ENCODE measurements at places on chromosomes 7 and 10. TPM values are rescaled to one million over a fixed set of nuclear protein-coding genes. Genes with fewer than 3 reads are reported as not detected.

DNA sequence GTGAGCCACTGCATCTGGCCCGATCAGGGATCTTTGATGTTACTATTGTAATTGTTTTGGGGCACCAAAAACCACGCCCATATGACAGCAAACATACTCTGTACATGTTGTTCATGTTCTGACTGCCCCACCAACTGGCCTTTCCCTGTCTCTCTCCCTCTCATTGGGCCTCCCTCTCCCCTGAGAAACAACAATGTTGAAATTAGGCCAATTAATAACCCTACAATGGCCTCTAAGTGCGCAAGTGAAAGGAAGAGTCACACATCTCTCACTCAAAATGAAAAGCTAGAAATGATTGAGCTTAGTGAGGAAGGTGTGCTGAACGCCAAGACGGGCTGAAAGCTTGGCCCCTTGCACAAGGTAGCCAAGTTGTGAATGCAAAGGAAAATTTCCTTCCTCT lies 50.3 kb upstream of the SDK1 start:
- no peaks in the 10 kb centered on the region for H3K27me3 ChIP-seq
- no peaks in the 10 kb centered on the region for H3K4me1 ChIP-seq
- H3K27ac ChIP-seq = no peak overlapping the region
- no peak for DNase-seq
- H3K36me3 ChIP-seq = no peaks in the 10 kb centered on the region

DNA sequence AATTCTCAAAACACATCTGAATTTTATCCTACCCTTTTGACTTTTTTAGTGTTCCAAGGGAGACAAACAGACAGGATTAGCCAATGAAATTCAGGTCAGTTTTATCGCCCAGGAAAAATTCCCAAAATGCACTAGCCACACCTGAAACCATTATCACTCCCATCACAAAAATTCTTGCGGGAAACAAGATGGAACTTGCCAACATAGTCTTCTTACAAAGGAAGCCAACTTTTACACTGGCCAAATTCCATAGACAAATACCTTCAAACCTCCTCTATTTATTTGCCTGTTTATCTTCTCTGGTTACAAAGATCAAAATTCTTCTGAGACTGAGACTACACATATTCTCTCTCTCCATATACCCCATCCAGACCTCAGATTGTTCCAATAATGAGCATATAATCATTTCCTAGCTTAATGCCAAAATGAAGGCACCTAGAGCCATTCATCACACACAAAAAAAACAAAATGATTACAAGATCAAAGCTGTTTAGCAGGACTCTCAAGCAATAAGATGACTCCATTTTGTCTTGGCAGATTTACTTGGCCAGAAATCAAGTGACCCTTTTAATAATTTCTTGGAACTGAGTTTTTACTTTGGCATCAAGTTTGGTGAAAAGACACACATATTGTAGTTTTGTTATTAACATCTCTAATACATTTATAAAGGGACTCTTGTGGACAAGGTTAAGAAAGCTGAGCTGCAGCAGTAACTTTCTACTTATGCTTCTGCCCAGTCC lies 30.2 kb downstream of the MET start:
- H3K4me3 ChIP-seq = no peak overlapping the region
- H3K27me3 ChIP-seq = no peaks in the 10 kb centered on the region

DNA sequence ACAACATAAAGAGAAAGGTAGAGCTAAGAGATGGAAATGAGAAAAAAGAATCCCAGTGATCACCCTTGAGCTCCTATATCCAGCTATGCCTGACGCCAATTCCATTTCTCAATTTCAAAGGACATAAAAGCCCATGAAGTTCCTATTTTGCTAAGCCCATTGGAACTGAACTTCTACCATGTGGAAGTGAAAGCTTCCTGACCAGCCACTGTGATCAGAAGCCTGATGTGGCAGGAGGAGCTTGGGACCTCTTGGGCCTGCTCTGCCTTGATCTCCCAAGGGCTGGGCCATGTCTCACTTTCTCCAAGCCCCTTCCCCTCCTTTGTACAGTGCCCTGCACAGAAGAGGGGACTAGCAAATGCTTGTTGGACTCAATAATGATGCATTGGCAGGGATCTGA lies 52.7 kb downstream of the PRLHR start:
- H3K4me1 ChIP-seq = no peaks in the 10 kb centered on the region
- H3K27me3 ChIP-seq = peaks cover 28% of the 10 kb centered on the region
- H3K4me3 ChIP-seq = no peak overlapping the region
- no peaks in the 10 kb centered on the region for H3K36me3 ChIP-seq
- DNase-seq = no peak

GRCh38 chr10:8661886-8662285 lies 607.4 kb downstream of the GATA3 start:
- H3K27me3 ChIP-seq = no peaks in the 10 kb centered on the region
- no peaks in the 10 kb centered on the region for H3K4me1 ChIP-seq
- no peak overlapping the region for H3K4me3 ChIP-seq
- H3K36me3 ChIP-seq = no peaks in the 10 kb centered on the region
- H3K27ac ChIP-seq = no peak overlapping the region

- no peak overlapping the region for H3K4me3 ChIP-seq
- no peak for DNase-seq
- H3K4me1 ChIP-seq = no peaks in the 10 kb centered on the region
- H3K27me3 ChIP-seq = no peaks in the 10 kb centered on the region
- no peak overlapping the region for H3K27ac ChIP-seq
Observed at GRCh38 chr7:40701836-40702551, 567.2 kb downstream of the SUGCT start.

GRCh38 chr7:21067216-21067615 lies 280.5 kb upstream of the SP8 start:
- H3K4me3 ChIP-seq = no peak overlapping the region
- DNase-seq = no peak
- no peaks in the 10 kb centered on the region for H3K36me3 ChIP-seq

DNA sequence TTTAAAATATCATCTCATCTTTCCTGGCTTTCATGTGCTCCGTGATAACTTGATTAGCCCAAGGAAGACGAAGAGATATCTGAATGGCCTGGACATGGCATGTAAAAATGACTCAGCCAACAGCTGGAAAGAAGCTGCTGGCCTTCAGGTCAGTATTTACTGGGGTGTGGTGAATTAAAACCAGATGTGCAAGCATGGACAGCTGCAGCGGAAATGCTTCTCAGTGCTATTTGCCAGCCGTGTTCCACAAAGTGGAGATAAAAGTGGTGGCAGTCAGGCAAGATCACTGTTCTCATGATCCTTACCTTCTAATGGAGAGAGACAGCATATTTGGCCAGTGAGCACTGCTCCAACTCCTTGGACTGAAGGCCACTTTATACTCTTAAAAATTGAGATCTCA lies 203.1 kb upstream of the VSTM2A start:
- no peaks in the 10 kb centered on the region for H3K4me1 ChIP-seq
- H3K36me3 ChIP-seq = no peaks in the 10 kb centered on the region
- H3K27ac ChIP-seq = no peak overlapping the region
- H3K27me3 ChIP-seq = no peaks in the 10 kb centered on the region
- no peak overlapping the region for H3K4me3 ChIP-seq

DNA sequence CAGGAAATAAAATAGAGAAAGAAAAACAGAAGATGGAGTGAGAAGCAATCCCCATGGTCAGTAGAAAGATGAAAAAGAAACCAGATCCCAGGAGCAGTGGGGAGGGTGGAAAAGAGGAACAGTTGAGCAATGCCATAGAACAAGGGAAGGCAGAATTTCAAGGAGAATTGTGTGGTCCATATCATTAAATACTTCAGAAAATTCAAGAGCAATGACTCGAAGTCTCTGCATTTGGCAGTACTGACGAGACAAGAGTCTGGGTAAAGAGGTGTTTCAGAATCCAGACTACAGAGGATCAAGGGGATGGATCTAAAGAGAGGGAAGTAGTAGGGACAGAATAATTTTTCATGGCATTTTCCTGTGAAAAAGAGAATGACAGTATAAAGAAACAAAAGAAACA lies 512.6 kb downstream of the PHTF2 start:
- H3K36me3 ChIP-seq = no peaks in the 10 kb centered on the region
- H3K27me3 ChIP-seq = no peaks in the 10 kb centered on the region
- DNase-seq = no peak
- H3K27ac ChIP-seq = no peak overlapping the region
- no peak overlapping the region for H3K4me3 ChIP-seq

DNA sequence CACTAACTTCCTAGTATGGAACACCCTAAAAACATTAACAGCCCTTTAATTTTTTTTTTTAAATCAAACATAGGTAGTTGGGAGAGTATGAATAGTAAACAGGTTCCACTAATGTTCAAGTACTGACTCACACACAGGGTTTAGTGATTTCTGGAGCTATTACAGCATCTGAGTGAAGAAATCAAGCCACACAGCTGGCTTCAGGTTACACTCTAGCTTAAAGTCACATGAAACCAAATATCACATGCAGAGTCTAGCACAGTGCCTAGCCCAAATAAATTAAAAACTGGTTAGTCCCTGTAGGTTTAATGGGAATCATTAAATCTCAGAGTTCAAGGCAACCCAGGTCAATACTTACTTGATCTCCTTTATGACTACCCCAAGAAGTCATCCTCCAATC lies 11.6 kb downstream of the PANK1 start:
- DNase-seq = no peak
- no peak overlapping the region for H3K27ac ChIP-seq
- H3K36me3 ChIP-seq = no peaks in the 10 kb centered on the region
- H3K4me3 ChIP-seq = no peak overlapping the region
- H3K27me3 ChIP-seq = no peaks in the 10 kb centered on the region

DNA sequence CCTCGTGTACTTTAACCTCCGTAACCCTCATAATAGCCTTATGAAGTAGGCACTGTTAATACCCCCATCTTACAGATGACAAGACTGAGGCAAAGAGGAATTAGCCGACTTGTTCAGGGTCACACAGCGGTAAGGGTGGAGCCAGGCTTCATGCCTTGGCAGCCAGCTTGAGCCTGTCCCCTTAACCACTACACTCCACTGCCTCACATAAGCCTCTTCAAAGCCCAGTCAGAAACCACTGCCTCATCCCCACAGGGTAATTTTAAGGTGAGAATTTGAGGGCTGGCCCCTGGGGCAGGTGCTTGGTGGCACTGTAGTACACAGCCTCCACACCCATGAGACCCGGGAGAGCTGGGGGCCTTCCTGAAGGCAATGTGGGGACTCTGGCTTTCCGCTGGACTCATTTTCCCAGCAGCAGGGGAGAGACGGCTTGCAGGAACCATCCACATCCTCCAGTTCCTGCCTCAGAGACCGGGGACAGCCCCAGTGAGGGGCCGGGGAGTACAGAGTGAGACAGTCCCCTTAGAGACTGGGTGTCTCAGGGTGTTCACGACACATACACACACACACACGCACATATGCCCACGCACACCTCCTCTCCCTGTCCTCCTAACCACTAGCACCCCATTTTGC lies 7.6 kb upstream of the C10orf105 start:
- no peaks in the 10 kb centered on the region for H3K27me3 ChIP-seq
- peak; percentile 44 for DNase-seq
- no peaks in the 10 kb centered on the region for H3K36me3 ChIP-seq
- peaks cover 58% of the 10 kb centered on the region for H3K4me1 ChIP-seq

GRCh38 chr10:125094806-125095205 lies 65.6 kb downstream of the CTBP2 start:
- H3K4me3 ChIP-seq = no peak overlapping the region

- no peak overlapping the region for H3K27ac ChIP-seq
- no peaks in the 10 kb centered on the region for H3K27me3 ChIP-seq
- no peak for DNase-seq
Observed at GRCh38 chr7:110943701-110944345, 147.1 kb upstream of the LRRN3 start.

DNA sequence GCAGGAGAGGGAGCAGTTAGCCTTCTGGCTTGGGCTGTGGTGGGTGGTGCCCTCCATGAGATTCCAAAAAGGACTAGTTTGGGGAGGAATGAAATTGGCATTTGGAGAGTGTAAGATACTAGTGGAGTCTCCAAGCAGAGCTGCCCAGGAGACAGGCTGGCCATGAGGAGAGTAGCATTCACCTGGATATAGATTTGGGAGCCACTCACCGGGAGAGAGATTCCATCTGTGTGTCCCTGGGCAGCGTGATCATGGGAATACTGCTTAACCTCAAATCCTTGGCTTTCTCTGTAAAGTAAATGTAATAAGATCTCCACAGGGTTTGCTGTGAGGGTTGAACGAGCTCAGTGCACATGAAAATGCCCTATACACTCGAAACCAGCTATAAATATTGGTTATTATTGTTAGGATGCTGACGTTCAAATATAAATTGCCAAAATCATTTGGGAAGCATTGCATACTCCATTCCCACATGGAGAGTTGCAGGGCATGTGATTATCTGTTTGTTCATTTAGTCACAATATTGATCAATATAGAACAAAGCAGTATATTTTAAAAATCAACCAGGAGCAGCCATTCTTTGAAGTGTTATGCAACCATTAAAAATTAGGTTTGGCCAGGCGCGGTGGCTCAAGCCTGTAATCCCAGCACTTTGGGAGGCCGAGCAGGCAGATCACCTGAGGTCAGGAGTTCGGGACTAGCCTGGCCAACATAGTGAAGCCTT lies 143.7 kb downstream of the CUX1 start:
- DNase-seq = no peak
- no peaks in the 10 kb centered on the region for H3K27me3 ChIP-seq
- H3K27ac ChIP-seq = no peak overlapping the region
- no peaks in the 10 kb centered on the region for H3K36me3 ChIP-seq

DNA sequence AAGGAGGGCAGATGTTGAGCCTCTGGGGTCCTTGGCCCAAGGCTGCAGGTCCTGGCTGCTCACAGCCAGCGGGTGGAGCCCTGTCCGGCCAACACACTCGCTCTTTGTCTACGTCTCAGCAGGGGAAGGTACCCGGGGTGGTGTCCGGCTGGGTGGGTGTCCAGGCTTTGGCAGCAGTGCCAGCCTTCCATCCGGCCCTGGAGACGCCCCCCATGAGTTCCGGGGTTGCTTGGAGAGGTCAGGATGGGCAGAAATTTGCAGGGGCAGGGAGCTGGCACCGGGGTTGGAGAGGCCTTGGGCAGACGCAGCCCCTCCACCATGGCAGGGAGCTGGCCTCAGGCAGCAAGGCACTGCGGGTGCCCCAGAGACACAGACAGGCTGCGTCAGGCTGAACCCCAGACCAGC lies 42.2 kb upstream of the ELN start:
- H3K4me1 ChIP-seq = peaks cover 27% of the 10 kb centered on the region
- peak overlapping the region; percentile 68 for H3K27ac ChIP-seq
- no peaks in the 10 kb centered on the region for H3K36me3 ChIP-seq
- no peak for DNase-seq
- H3K4me3 ChIP-seq = no peak overlapping the region

The GIMAP8 gene
- 3.2 TPM for polyA plus RNA-seq

The GOLGA7B gene
- polyA plus RNA-seq = 0.93 TPM

The SUGCT gene
- polyA plus RNA-seq = 3.7 TPM

The AEBP1 gene
- 36.7 TPM for polyA plus RNA-seq

The TEX47 gene
- not detected for polyA plus RNA-seq

The MYH16 gene
- polyA plus RNA-seq = not detected

All from stomach (tissue), 19 donors.